Peyer's patch (tissue), 4 donors: ENCODE measurements at places on chromosomes 4 and X. TPM values are rescaled to one million over a fixed set of nuclear protein-coding genes. Genes with fewer than 3 reads are reported as not detected.

DNA sequence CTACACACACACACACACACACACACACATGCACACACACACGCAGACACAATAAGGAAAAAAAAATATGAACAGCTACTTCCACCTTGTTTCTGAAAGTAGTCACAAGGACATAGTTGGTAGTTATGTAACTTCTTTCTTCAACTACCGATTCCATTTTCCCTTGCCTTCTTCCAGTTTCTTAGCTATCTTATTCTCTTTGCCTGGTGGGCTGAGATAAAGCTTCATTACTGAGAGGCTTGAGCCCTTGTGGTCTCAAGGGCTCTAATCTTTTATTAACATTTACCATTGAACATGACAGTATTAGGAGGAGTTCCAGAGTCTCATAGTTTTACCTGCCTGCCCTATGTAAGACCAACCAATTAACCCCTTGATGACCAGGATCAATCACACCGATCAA lies 8.9 kb upstream of the SMIM10 start:
- DNase-seq: no peak

DNA sequence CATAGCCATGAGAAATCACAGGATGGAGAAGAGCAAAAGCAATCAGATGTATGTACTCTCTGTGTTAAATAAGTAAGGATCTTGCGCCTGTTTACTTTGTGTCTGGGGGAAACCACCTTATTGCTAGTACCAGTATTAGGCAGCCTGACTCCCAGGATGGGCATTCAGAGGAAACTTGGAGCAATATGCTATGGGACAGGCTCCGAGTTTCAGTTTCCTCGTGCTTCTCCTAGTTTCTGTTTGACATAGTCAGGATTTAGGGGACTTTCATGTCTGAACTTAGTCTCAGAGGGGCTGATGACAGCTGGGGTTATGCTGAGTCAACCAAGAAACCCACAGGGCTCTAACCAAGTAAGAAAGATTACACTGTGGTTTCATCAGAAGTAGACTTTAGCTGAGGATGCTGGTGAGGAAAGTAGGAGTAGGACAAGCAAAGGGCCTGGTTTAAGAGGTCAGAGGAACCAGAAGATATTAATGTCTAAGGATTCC lies 13.5 kb downstream of the NSUN7 start:
- DNase-seq: no peak

DNA sequence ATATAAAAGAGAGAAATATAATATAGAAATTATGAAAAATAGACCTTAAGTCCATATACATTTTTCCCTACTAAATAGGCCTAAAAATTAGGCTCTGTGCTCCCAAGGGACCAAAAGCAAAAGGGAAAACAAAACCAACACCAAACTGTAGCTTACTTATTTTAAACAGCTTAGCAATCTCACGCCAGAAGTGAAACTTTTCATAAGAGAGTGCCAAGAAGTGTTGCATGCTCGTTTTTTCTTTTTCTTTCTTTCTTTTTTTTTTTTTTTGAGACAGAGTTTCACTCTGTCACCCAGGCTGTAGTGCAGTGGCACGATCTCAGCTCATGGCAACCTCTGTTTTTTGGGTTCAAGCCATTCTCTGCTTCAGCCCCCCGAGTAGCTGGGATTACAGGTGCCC lies 250.4 kb downstream of the TMA16 start:
- DNase-seq: no peak

The PAGE4 gene
- total RNA-seq: not detected

The HTR2C gene
- not detected for total RNA-seq

DNA sequence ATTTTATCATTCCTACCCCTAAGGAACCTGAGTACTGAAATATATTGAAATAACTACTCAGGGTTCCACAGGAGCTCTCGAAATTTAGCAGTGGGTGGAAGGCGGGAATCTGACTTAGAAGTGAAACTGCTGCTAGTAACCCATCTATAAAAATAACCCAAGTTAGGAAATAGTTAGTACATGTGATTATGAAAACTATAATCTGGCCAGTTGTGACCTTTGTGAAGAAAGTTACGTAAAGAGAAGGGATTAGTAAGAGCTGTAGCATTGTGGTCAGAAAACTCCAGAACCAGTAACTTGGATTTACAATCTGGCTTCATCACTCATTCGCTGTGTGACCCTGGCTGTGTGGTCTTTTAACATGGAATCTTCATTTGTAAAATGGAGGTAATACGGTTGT lies 175.5 kb downstream of the RAPGEF2 start:
- DNase-seq: no peak

DNA sequence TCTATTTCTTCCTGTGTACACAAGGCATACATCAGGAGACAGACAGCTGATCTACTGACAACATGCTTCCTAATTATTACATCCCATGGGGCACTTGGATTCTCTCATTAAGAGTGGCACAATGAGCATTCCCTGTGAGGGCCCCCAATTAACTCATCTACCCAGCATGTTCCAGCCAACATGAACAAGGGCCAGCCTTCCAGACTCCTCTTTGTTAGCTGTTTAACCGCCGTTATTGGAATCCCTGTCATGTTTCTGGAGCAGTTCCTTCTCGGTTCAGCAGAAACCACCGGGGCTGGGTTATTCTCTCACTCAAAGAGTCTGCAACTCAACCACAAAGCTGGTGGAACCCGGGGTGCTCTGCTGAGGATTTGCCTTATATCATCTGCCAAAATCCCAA lies 9.9 kb upstream of the GPM6B start:
- no peak for DNase-seq

The MTNR1A gene
- not detected for total RNA-seq

DNA sequence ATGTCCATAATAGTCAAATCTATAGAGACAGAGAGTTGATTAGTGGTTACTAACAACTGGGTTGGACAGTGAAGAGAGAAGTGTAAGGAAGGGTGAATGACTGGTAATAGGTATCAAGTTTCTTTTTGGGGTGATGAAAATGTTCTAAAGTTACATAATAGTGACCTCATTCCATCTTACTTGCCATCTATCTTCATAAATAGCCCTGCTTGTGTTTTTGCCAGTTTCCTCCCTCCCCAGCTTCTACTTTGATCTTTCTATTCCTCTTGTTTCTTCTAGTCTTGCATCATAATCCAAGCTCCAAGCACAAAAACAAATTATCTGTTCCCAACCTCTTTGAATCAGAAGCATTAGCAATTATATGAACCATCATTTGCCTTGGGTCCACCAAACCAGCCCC lies 40.2 kb upstream of the TET2 start:
- no peak for DNase-seq

The L1CAM gene
- 1.8 TPM for total RNA-seq

DNA sequence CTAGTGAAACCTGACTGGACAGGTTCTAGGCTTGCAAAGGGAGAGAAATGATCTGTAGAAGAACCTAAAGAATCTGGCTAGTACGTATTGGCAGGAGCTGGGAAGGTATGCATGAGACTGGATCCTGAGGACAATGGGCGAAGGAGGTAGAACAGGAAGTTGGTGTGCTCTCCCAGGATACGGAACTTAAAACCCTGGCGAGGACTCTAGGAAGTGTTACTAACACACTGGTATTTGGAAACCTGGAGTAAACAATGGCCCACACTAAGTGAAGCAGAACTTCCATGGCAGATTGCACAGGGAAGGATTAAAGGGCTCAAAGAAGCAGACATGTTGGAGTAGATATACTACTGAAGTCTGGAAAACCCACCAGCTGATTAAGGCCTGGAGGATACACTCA lies 9.1 kb downstream of the SYN1 start:
- DNase-seq: no peak

DNA sequence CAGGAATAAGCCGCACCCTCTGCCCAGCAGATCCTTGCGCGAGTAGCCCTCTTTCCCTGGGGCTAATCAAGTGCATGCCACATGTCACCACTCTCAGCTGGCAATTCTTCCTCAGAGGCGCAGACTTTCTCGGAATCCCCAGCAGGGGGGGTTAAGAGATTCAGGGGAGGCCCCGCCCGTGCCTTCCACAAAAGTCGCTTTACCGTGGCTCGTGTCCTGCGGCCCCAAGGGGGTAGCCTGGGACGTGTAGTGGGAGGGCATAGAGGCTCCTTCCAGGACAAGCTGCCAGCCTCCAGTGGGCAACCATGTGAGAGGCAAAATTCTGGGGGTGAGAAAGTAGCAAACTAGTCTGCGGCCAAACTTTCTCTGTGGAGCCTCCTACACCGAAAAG lies 652 bp downstream of the SRPX start:
- no peak for DNase-seq

The GPC3 gene
- 5.8 TPM for total RNA-seq

GRCh38 chr4:140523370-140523856 lies 555 bp upstream of the ELMOD2 start:
- no peak for DNase-seq

The SHISA3 gene
- 5.8 TPM for total RNA-seq

DNA sequence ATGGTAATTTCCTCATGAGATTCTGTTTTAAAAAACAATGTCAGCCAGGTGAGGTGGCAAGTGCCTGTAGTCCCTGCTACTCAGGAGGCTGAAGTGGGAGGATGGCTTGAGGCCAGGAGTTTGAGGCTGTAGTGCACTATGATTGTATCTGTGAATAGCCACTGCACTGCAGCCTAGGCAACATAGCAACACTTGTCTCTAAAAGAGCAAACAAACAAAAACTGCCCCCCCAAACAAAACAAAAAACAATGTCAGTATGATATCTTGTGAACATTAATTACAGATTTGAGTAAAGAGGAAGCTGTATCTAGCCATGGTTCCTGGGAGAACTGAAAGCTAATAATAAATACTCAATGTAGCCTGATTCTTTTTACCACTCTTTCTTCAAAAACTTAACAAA lies 6.8 kb upstream of the MSL3 start:
- DNase-seq: no peak

The PDE5A gene
- total RNA-seq: 48.3 TPM

DNA sequence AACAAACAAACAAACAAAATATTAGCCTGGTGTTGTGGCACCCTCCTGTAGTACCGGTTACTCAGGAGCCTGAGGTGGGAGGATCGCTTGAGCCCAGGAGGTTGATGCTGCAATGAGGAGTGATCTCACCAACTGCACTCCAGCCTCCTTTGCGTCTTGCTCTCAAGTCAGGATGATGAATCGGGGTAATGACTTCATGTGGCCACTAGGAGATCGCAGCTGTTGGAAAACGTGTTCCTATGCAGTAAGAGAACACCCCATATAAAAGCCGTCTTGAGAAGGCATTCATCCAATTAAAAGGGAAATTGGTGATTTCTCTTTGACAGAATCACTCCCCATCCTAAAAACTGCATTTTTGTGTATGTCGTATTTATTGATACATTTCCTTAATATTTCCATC lies 6.9 kb downstream of the CCNB3 start:
- DNase-seq: no peak

The NHS gene
- 2.0 TPM for total RNA-seq

DNA sequence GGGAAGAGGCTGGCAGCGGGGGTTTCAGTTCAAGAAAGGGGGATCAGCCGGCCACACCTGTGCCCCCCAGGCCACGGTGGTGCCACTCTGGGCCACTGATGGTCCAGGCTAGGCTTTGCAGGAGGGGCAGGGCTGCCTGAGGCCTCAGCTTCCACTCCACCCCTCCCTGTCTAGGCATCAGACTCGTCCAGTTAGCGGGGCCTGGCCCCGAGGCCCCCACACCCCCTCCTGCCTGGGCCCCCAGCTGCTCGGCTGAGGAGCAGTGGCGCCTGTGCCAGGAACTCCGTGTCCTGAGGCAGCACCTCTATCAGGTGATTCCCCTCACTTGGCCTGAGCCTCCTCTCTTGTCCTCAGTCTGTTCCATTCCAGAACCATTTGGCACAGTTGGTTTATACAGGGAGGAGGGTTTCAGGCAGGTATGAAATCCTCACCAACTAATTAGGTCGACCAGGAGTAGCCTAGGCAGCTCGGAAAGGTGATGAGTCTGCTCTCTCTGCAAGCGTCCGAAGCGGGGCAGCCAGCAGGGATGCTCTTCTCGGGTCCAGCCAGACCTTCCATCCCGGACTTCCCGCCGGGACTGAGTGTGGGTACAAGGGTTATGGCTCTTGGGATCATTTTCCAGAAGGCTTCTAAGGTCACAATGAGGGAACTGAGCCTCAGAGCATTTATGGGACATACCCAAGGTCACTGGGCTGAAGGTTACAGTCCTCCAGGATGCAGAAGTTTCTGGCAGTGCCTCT lies 2.1 kb downstream of the NSG1 start:
- DNase-seq: peak; percentile 27

The AMBN gene
- not detected for total RNA-seq
